H9 (cell line): ENCODE measurements at places on chromosomes 2 and 18. TPM values are rescaled to one million over a fixed set of nuclear protein-coding genes. Genes with fewer than 3 reads are reported as not detected.

DNA sequence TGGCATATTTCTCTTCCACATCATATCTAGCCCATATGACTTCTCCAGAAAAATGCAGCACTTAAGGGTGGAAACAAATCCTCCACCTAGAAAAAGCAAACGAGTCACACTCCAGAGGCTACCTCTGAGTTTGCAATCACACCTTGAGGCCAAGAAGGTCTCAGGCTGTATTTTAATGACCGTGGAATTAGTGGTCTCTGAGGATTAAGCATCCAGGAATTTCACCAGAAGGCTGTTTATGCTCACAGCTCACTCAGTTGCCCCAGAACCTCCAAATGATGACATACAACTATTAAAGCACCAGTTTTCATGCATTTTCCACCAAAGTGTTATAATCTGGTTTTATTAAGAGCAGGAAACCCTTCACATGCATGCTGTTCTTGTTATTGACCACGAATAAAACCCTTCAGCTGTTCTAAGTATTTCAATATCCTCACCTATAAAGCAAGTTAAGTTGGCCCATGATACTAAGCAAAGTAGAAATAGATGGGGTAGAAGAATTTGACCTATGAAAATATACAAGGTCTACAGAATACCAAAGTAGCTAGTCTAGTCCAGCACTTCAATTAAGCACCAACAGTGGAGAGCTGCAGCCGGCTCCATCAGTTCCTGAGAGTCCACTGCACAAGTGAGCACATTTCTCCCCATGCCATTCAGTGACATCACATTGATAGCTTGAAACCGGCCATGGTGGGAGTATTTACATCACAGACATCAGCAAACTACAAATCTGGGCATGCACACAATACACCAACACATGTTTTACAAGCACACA lies 39.5 kb upstream of the SLC14A1 start:
- no peak for DNase-seq
- no peaks in the 10 kb centered on the region for H3K27me3 ChIP-seq
- H3K36me3 ChIP-seq: no peaks in the 10 kb centered on the region
- no peak overlapping the region for H3K4me3 ChIP-seq
- H3K27ac ChIP-seq: no peak overlapping the region
- peaks cover 8% of the 10 kb centered on the region for H3K4me1 ChIP-seq

- no peak for DNase-seq
- no peaks in the 10 kb centered on the region for H3K4me1 ChIP-seq
- no peak overlapping the region for H3K27ac ChIP-seq
- no peaks in the 10 kb centered on the region; the same call in 1 of the 2 replicates for H3K36me3 ChIP-seq
- no peak overlapping the region for H3K4me3 ChIP-seq
- no peaks in the 10 kb centered on the region for H3K27me3 ChIP-seq
These were observed 42.5 kb downstream of the DAPL1 start for GRCh38 chr2:158837645-158838044.

- peaks cover 17% of the 10 kb centered on the region; the same call in 1 of the 2 replicates for H3K27me3 ChIP-seq
- H3K27ac ChIP-seq: no peak within 1 kb of the TSS
- peak within 1 kb of the TSS; percentile 91 for H3K4me3 ChIP-seq
- H3K36me3 ChIP-seq: peaks cover 2% of the 10 kb centered on the region; the same call in 1 of the 2 replicates
- H3K4me1 ChIP-seq: no peaks in the 10 kb centered on the region
These were observed at the start of gene RALB for GRCh38 chr2:120252225-120253020. RALB (plus strand) TSS chr2:120252852; CDS start chr2:120278665, 25,813 bp downstream.

DNA sequence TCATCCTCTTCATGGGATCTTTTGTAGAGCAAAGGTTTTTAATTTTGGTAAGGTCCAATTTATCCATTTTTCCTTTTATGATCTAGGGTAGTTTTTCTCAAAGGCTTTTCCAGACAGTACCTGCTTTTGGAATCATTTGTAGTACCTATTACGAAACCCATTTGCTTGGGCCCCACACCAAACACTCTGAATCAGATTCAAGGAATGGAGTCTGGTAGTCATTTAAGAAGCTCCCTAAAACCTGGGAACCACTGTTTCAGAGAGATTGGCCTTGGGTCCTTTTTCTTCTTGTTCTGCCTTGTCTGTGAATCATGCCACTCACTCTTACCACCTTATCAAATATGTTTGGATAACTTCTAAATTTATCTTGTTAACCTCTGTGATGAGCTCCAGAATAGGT lies 40.3 kb downstream of the OSBPL6 start:
- H3K27ac ChIP-seq: no peak overlapping the region
- H3K4me1 ChIP-seq: no peaks in the 10 kb centered on the region
- no peak overlapping the region for H3K4me3 ChIP-seq
- no peak for DNase-seq
- H3K36me3 ChIP-seq: no peaks in the 10 kb centered on the region
- no peaks in the 10 kb centered on the region for H3K27me3 ChIP-seq

GRCh38 chr18:80145196-80145804 lies 36.2 kb downstream of the ADNP2 start:
- no peaks in the 10 kb centered on the region for H3K27me3 ChIP-seq
- DNase-seq: no peak
- H3K36me3 ChIP-seq: peaks cover 13% of the 10 kb centered on the region
- H3K4me3 ChIP-seq: no peak overlapping the region

DNA sequence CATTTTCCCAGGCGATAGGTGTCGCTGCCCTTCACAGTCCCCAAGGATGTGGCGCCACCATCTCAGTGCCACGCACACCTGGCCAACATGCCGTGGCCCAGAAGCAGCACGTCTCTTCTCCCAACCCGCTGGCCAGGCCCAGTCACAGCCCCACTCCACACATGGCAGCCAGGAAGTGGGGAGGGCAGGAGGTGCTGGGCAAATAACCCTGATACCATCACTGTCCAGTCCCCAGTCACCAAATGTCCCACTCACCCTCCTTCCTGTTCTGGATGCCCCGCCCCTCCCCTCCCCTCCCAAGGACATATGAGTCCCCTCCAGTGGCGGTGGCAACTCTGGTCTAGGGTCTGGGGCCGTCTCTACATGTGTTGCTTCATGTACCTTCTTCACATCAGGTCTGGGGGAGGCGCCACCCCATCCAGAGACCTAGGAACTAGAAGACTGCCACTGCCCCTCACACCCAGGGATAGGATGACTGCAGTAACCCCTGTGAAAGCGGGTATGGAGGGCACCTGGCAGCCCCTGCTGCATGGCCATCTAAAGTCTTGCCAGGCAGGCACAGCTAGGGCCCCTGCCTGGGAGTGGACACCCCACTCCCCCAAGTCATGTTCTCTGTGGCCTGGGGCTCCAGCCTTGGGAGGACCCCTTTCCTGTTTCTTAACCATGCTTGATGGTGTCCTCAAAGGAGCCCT lies 7.3 kb upstream of the CAPN10 start:
- H3K4me3 ChIP-seq: no peak overlapping the region
- H3K4me1 ChIP-seq: no peaks in the 10 kb centered on the region
- no peaks in the 10 kb centered on the region; the same call in 1 of the 2 replicates for H3K36me3 ChIP-seq
- DNase-seq: no peak
- no peaks in the 10 kb centered on the region for H3K27me3 ChIP-seq
- H3K27ac ChIP-seq: no peak overlapping the region

GRCh38 chr2:162732946-162733698 lies 105.4 kb downstream of the KCNH7 start:
- no peak for DNase-seq
- no peaks in the 10 kb centered on the region; the same call in 1 of the 2 replicates for H3K4me1 ChIP-seq
- H3K4me3 ChIP-seq: no peak overlapping the region
- H3K36me3 ChIP-seq: no peaks in the 10 kb centered on the region
- H3K27ac ChIP-seq: no peak overlapping the region

DNA sequence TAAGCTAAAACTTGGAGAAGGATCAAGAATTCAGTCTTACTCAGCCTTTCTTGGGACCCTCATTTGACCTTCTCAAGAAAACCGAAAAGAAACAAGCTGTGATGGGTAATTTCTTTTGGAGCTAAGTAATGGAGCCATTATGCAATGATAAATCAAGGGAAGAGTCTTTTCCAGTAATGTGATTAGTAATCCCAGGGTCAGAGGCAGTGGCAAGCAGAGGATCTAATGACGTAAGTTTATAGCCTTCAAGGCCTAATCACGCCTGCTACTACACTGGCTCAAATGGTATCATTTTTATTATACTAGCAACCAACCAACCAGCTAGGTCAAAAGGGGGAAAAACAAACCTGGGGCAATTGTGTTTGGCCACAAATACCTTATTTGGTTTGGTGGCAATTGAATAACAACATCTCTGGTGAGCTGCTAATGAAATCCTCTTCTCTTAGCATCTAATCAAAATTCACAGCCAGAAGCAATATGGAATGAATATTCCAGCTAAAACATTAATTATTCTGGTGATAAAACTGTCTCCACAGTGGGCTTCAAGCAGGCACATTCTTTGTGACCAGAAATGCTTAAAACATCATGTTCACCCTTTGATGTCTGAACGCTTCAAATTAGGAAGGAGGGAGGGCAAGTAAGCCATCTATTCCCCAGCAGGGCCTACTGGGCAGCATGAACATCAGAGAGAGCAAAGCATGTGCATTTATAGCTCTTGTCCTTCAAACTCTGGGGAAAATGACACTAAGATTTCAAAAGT lies 114.9 kb upstream of the SULT1C3 start:
- no peaks in the 10 kb centered on the region for H3K36me3 ChIP-seq
- H3K27ac ChIP-seq: no peak overlapping the region
- no peaks in the 10 kb centered on the region for H3K27me3 ChIP-seq
- H3K4me1 ChIP-seq: no peaks in the 10 kb centered on the region
- no peak for DNase-seq
- H3K4me3 ChIP-seq: no peak overlapping the region

- H3K36me3 ChIP-seq: no peaks in the 10 kb centered on the region
- H3K27me3 ChIP-seq: no peaks in the 10 kb centered on the region
- no peak overlapping the region for H3K4me3 ChIP-seq
- no peak for DNase-seq
These were observed 16.3 kb downstream of the HS1BP3 start for GRCh38 chr2:20634507-20635112.

NEB gene
- total RNA-seq: 0.75 and 0.98 TPM in 2 replicates

KLHL30 gene
- total RNA-seq: not detected in 2 replicates

LTBP1 gene
- total RNA-seq: 27.3 and 28.5 TPM in 2 replicates
